ENCODE measurements at places on chromosomes 5 and 9.

- DNase-seq = no peak
Measured at GRCh38 chr5:125143011-125143410, 396.6 kb upstream of the ZNF608 start.

DNA sequence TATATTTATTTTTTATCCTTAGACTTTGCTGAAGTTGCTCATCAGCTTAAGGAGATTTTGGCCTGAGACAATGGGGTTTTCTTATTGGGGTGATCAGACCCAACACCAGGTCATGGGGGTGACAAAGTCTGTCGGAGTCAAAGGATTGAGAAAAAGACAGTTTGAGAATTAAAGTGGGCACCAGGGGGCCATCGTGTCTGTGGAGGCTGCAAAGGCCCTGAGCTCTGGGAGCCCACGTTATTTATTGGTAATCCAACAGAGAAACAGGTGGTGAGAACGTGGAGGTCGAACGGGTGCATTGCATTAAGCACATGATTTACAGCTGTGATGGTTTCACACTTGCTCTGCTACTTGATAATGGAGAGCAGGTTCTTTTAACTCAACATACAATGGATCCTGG is 102.5 kb upstream of the CDH10 start:
- DNase-seq = no peak

GRCh38 chr5:173317852-173318251 is 10.4 kb downstream of the STC2 start:
- no peak for DNase-seq

DNA sequence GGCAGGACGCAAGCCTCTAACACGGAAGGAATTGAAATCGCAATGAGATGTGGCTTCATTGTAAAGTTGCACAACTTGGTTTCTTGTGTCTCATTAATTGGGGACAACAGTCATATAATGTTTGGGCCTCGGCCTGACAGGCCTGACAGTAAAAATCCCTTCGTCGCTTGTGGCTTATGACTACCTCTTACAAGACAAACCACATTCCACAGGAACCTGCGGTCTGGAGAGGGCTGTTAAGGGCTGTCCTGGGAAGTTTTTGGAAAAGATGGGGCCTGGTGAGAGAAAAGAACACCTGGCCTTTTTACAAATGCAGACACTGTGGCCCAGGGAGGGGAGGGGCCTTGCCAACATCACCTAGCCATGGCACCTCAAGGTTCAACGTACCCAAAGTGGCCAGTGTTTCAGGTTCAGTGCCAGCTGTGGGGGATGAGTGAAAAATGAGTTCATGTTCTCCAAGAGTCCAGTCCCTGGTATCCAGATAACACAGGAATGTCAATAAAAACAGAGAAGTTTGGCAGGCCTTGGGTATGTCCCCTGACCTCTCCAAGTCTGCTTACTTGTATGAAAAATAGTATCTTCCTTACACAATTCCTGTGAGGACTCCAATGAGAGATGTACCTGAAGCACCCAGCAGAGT is 22.2 kb downstream of the SHB start:
- no peak for DNase-seq

GRCh38 chr9:86308687-86309086 is 26.3 kb upstream of the ISCA1 start:
- DNase-seq = no peak

DNA sequence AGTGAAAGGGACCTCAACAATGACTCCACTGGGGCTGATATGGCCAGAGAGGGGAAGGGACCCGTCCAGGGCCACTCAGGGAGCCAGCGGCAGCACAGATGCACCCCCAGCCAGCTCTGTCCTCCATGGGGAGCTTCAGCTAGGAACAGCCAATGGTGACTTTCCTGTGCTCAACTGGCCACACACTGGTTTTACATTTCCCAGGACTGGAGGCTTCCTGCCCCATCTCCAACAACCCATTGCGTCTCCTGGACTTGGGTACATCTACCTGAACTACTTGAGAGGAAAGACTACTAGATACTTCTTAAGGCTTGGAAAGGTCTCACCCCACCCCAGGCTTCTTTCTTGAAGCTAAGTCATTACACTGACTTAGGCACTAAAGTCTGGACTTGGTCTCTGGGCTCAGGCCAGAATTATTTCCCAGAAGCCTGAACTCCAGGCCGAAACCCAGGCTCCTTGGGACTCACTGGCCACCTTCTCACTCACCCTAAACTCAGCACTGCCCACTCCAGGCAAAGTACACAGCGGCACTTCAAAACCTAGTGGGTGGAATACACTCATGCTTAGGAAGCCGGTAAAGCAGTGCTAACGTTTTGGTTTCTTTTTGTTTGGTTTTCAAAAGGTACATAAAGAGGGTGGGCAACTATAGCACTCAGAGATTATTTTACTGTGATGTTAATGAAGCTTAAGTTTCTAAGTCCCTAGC is 1.5 kb downstream of the IGFBPL1 start:
- no peak for DNase-seq

DNA sequence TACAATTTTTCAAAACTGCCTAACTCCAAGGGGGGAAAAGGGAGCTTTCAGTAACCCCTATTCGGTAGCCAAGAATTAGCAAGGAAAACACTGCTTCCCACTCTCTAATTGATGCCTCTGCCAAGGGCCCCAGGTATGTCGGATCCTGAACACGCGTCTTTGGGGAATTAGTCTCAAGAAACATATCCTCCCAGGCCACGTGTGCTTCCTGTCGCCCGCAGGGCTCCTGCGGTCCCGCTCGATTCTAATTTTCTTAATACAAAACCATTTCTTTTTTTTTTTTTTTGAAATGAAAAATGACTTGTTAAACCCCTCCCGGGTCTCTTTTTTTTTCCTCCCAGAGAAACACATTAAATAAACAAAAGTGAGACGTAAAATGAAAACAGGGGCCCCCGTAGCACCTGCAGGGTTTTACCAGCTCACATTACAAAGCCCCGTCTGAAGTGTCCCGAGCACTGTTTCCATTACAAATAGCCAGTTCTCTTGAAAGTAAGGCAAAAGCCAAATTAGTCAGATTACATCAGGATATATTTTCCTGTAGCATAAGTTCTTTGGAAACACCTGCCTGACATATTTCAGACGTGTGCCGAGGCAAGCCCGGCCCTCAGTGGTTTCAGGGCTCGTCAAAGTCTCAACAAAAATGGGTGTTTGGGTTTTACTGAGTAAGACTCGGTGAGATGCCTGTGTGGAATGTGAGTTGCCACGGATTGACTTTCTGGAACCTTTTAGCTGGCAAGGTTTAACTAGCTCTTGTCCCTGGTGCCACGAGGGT is 21.5 kb downstream of the SMIM23 start:
- DNase-seq = no peak

Data from NCI-H510A (cell line).